ENCODE measurements at places on chromosomes 3 and 15.

- DNase-seq: no peak
Observed at GRCh38 chr15:37425541-37425940, 325.2 kb upstream of the MEIS2 start.

- DNase-seq: no peak
Observed at GRCh38 chr15:100078511-100079220, 263.1 kb downstream of the ADAMTS17 start.

DNA sequence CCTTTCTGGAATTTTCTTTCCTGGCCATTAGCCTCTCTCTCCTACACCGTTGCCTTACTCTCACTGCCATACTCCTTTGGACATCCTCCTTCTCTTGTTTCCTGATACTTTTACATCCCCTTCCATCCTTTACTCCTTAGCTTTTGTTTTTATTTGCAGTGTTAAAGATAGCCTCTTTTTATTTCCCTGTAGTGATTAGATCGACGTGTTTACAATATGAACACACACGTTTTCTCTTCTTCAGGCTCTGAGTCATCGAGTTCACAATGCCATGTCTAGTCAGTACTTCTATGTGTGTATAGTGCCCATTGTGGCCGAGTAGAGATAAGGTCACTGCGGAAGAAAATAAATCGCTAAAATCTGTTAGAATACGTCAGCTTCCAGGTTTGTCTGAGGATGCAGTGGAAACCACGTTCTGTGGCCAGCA lies 208.5 kb downstream of the LPP start:
- DNase-seq: no peak

DNA sequence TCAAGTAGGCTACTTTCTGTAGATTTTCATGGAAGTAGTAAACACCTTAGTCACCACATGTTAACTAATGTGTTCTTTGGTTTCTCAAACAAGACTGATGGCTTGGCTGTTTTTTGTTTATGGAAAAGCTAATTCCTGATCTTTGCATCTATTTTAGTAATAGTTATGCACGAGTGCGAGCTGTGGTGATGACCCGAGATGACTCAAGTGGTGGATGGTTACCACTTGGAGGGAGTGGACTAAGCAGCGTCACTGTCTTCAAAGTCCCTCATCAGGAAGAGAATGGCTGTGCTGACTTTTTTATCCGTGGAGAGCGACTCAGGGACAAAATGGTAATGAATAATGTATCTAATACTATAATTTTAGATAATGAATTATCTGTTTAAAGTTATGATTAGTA lies 46.6 kb downstream of the SPRED1 start:
- DNase-seq: no peak

- no peak for DNase-seq
Observed at GRCh38 chr15:96312641-96313335, 17.7 kb upstream of the NR2F2 start.

GRCh38 chr15:80989081-80989517 lies 520 bp downstream of the MESD start:
- peak; percentile 72 for DNase-seq

GRCh38 chr3:111733154-111733553 lies 125.9 kb upstream of the PHLDB2 start:
- no peak for DNase-seq

DNA sequence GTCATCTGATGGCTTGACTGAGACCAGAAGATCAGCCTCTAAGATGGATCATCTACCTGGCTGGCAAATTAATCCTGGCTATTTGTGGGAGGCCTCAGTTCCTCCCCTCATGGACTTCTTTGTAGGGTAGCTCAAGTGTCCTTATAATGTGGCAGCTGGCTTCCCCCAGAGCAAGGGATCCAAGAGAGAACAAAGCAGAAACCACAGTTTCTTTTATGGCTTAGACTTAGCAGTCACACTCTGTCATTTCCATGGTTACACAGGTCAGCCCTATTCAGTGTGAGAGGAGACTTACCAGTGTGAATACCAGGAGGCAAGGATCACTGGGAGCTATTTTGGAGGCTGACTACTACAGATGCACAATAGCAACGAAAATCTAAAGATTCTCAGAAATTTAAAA lies 15.3 kb upstream of the ARL14 start:
- no peak for DNase-seq

- DNase-seq: peak; percentile 90
Observed at GRCh38 chr15:94230883-94231722, at the start of gene MCTP2. Gene MCTP2 (plus strand): TSS chr15:94231561. CDS start chr15:94298266, 66,705 bp downstream.

All from inflammatory macrophage treated with lipopolysaccharide for 1 hour (primary cell).